ENCODE measurements at places on chromosomes 2 and 18. TPM values are rescaled to one million over a fixed set of nuclear protein-coding genes. Genes with fewer than 3 reads are reported as not detected.

The EVX2 gene
- not detected for total RNA-seq

The TEX44 gene
- total RNA-seq: not detected

The CCL20 gene
- total RNA-seq: 3.0 TPM

The DSG3 gene
- 0.59 TPM for total RNA-seq

The INHBB gene
- total RNA-seq: not detected

All from smooth muscle cell of the umbilical artery (primary cell).